KG1 (cell line): ENCODE measurements at places on chromosomes 16 and 17.

- no peak for DNase-seq
Measured at GRCh38 chr17:72870367-72870985, 222.0 kb downstream of the SLC39A11 start.

- no peak for DNase-seq
Measured at GRCh38 chr17:67068999-67069398, 24.6 kb downstream of the CACNG1 start.

DNA sequence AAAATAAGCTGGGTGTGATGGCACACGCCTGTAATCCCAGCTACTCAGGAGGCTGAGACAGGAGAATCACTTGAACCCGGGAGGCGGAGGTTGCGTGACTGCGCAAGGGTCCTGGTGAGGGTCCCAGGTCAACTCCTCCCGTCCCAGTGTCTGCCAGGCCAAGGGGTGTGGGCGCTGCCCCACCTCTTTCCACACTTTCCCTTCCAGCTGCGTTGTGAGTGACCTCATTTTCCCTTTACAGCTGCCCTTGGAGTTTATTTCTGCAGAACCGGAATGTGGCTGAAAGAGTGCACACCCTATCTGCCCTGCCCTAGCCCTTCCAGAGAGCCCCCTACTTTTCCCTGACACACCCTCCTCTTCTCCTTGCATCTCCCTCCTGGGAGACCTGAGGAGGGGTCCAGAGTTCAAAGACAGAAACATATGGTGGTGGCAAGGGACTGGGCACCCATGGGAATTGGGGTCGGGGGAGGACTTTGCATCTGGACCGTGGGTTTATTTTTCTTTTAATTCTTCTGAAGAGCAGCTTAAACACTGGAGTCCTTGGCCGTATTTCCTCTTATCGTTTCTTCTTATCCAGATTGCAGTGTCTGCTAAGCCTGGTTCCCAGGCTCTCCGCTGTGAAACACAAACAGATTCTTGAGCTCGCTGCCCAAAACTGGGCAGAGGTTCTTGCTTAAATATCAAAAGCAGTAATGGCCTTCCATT is 20.9 kb downstream of the MRC2 start:
- DNase-seq, result no peak

DNA sequence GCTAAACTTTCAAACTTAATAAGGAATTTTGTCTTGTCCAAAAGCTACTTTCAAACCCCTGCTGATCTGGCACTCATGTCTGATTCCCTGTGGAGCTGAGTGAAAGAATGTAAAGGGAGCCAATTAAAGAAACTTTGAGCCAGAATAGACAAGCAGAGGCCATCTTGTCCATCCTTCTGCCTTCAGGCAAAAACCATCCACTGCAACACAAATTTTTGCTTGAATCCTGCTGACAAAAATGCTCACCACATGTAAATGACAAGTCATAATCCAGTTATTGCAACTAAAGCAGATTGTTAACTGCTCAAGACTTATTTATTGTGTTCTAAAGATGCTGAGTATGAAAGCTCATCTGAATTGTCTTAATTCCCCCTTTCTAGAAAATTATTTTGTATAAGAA is 124.0 kb upstream of the HLF start:
- DNase-seq, result no peak
